ENCODE measurements at places on chromosomes 11 and 22.

GRCh38 chr11:64037027-64037634 lies 1.4 kb downstream of the FLRT1 start:
- DNase-seq = no peak

DNA sequence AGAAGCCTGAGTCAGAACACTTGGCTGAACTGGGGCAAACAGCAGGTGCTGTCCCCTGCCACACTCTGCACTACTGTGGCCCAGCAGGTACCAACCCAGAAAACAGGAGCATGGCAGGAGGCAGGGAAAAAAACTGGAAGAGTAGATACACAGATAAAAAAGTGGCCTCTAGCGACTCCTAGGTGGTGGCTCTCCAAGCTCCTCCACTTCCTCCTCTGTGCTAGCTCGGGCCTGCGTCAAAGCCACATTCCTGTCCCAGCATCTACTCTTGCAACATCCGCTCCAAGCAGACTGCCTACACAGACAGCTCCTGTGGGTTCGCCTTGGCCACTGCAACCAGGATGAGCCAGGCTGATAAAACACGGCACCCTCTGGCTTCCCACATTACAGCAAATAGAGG lies 6.9 kb downstream of the OR8B12 start:
- DNase-seq = no peak

DNA sequence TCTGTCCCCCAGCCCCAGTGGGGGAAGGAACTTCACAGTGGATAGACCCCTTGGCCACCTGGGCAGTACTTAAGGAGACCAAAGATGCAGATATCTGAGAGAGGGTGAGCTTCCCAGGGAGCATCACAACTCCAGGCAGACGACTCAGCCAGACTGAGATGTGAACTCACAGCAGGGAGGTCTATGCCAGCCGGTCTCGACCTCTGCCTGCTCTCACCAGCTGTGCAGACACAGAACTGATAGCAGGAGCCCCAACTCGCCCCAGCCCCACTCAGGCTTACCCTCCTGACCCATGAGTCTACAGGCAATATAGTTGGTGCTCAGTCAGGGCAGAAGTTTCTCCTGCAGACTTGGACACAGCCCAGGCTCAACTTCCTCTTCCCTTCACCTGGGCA lies 29.7 kb upstream of the ACCSL start:
- peak; percentile 45 for DNase-seq

- no peak for DNase-seq
These were observed 42.3 kb upstream of the RDX start for GRCh38 chr11:110338684-110339083.

- DNase-seq = no peak
These were observed 32.5 kb upstream of the NUCB2 start for GRCh38 chr11:17244046-17244445.

DNA sequence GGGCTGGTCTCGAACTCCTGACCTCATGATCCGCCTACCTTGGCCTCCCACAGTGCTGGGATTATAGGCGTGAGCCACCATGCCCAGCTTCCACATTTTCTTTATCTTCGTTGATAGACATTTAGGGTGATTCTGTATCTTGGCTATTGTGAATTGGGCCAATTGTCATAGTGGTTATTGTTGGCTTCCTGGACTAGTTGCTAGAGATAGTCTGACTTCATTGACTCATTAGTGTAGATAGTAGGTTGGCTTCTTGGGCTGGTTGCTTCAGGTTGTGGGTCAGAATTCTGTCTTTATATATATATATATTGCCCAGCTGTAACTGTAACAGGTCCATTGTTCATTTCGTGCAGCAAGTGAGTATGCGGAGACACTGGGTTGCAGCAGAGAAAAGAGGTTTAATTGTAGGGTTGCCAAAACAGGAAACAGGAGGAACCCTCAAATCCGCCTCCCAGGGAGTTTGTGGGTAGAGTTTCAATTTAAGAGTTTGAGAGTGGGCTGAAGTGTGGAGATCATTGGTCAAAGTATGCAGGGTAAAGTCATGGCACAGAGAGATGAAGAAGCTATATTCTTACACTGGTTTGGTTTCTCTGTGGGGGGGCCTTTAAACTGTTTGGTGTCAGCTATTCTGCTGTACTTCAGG lies 22.0 kb downstream of the ATG13 start:
- no peak for DNase-seq

DNA sequence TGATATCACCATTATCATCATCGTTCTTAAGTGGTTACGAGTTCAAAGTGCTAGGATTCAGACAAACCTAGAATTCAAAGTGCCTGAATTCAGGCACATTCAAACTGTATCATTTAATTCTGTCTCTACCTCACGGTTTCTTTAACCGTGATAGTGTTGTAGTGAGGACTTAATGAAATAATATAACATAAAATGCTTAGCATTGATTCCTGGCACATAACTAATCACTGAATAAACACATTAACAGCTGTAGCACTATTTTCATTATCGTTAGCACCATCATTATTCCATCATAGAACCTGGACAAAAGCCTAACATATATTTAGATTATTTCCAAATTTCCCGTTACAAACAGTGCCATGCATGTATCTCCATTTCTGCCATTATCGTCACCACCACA lies 102.0 kb downstream of the WNT11 start:
- no peak for DNase-seq

- no peak for DNase-seq
These were observed 188.9 kb upstream of the SESN3 start for GRCh38 chr11:95419915-95420314.

- DNase-seq = no peak
These were observed 22.1 kb downstream of the CABP7 start for GRCh38 chr22:29741926-29742325.

- no peak for DNase-seq
These were observed 37.8 kb downstream of the PAMR1 start for GRCh38 chr11:35487532-35488078.

DNA sequence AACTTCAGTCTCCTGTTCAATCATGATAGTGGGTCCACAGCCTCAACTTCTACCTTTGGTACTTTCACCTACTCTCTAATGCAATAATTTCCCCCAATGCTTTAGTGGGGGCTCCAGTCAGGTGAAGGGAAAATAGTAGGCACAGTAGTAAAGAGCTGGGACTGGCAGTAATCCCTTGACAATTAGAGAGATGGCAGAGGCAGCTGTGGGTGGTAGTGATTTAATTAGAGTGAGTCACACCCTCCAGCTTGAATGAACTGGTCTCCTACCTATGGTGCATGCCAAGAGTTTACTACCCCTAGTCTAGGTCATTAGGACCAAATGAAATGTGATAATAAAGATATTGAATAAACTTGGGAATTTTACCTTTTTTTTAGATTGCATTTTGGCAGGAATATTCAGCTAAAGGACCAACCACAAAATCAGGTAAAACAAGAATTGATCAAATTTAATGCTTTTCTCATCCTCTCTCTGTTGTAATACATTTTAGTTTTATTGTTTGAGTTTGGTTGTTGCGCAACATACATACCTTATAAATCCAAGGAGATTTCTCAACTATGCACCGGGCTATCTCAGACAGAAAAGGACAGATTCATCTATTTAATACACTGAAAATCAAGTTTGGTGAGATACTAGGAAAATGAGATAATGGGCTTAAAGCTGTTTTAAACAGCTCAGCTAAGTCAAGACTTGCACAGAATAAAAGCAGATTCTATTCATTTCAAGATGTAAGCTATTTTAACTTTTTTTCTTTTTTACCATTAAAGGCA lies 9.0 kb downstream of the PRRG4 start:
- no peak for DNase-seq

GRCh38 chr22:42974223-42974622 lies 40.7 kb downstream of the PACSIN2 start:
- DNase-seq = no peak

- peak; percentile 53 for DNase-seq
These were observed 37.5 kb downstream of the TNRC6B start for GRCh38 chr22:40215266-40215665.

- peak; percentile 96 for DNase-seq
These were observed 398 bp upstream of the ATG16L2 start for GRCh38 chr11:72813740-72814285.

GRCh38 chr11:128171506-128171905 lies 415.9 kb downstream of the ETS1 start:
- no peak for DNase-seq

GRCh38 chr22:45058622-45058912 lies 48.8 kb upstream of the PHF21B start:
- DNase-seq = no peak

GRCh38 chr11:92556431-92556830 lies 331.8 kb downstream of the FAT3 start:
- no peak for DNase-seq

- DNase-seq = no peak
These were observed 67.7 kb downstream of the SNX19 start for GRCh38 chr11:130848361-130849214.

- no peak for DNase-seq
These were observed 31.1 kb upstream of the TOP3B start for GRCh38 chr22:22013559-22014284.

DNA sequence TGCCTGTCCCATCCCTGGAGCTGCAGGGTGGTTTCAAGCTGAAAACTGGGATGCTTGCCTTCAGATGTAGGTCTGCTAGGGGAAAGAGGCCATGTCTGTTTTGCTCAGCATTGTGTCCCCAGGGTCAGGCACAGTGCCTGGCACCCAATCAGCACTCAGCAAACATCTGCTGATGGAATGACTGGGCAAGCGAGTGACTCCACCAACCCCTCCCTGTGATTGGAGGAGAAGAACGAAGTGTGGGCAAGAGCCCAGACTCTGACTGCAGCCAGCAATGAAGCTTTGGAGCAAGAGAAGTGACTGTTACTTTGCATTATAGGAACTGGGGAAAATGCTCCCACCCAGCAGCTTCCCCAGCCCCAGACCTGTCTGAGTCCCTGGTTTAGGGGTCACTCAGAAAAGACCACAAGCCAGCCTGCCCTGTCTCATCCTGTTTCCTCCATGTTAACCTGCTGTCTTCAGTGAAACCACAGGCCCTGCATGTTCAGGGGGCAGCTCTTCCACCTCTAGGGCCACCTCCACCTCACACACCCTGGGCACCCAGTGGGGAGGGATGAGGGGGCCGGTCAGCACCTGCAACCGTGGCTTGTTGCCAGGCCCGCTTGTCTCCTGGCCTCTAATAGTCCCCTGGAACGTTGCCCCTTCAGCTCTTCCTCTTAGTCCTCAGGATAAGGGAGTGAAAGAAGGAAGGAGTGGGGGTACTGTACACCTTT lies 147.4 kb downstream of the TRIM29 start:
- no peak for DNase-seq

DNA sequence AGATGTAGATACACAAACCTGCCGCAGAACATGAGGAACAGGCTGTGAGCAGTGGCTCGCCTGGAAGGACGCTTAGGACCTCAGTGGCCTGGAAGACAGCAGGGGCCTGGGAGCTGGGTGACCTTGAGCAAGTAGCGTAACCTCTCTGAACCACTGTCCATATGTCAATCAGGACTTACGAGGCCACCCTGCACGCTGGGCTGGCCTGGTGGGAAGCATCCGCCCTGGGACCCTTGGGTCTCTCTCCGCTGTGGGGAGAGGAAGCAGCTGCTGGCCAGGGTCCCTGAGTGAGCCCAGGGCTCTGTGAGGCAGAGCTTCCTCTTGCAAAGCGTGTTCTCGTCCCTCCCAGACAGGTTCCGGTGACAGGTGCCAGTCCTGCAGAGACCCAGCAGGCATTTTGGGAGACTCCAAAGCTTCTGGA lies 14.0 kb upstream of the EHD1 start:
- DNase-seq = no peak

GRCh38 chr11:110972640-110973039 lies 260.4 kb upstream of the ARHGAP20 start:
- no peak for DNase-seq

Data from activated CD8-positive, alpha-beta memory T cell treated with anti-CD3 and anti-CD28 coated beads, Interleukin-2, amount 50 U/mL, for 48 hours (primary cell).